Skin of body (tissue), 3 donors: ENCODE measurements at places on chromosomes 7 and 10. TPM values are rescaled to one million over a fixed set of nuclear protein-coding genes. Genes with fewer than 3 reads are reported as not detected.
A peak's percentile ranks its signal among the peaks of the same experiment; 100 is the strongest.

GRCh38 chr7:17912536-17913235 lies 27.6 kb downstream of the SNX13 start:
- no peak for DNase-seq

GRCh38 chr10:218798-219197 lies 83.5 kb downstream of the ZMYND11 start:
- DNase-seq, result peak; percentile 71

- peak; percentile 4 for DNase-seq
These were observed 312.0 kb upstream of the FZD1 start for GRCh38 chr7:90951986-90952954.

The FAM131B gene
- 0.59 TPM for total RNA-seq

DNA sequence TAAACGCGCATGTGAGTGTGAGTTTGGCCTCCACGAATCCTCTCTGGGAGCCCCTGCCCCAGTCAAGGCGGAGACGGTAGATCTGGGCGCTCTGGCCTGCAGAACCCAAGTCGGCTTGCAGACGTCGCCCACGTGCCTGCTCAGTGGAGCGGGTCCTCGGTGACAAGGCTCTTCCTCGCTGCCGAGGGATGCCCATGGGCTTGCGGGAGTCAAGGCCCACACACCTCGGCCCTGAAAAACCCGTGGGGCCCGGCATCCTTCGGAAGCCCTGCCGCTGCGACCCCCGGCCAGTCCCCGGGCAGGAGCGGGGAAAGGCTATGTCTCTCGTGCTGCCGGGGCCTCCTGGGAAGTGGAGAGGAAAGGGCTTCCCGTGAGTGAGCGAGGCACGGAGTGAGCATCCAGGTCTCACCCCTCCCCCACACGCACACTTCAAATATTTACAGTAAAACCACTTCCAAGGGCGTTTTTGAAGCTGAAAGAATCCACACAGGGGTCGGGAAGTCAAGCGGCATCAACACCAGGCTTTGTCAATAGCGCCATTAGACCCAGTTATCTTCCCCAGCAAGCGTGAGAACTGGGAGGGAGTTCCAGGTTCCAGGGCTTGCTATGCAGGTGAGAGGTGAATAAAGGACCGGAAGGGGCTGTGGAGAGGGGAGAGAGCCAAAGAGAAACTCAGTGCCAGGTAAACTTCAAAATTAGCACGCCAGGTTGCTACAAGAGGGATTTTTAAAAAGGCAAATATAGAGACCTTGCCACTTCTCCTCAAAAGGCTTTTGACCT lies 1.1 kb upstream of the MNX1 start:
- DNase-seq, result no peak

DNA sequence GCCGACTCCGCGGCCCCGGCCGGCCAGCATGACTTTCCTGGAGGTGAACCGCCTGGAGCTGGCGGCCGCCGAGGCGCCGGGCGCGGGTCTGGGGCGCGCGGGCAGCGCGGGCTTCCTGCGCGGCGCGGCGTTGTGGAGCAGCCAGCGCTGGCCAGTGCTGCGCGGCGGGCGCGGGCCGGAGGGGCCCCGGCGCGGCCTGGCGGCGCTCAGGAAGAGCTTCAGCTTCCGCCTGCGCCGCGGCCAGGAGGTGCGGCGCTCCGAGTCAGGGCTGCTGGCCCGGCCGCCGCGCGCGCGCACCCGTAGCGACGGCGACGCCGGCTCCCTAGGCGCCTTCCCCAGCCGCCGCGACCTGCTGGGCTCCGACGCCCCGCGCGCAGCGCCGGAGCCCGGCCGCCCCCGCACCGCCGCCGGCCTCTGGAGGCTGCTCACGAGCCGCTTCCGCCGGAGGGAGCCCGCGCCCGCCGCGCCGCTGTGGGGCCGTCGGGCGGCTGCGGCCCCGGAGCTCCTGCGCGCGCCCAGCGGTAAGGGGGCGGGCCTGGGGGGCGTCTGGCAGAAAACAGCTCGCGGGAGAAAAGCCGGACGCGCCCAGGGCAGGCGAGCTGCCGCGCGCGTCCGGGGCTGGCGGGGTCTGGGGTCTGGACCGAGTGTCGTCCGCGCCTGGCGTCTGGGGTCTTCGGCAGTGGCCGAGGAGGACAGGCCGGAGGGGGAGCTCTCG lies 29.0 kb downstream of the AGAP3 start:
- no peak for DNase-seq

DNA sequence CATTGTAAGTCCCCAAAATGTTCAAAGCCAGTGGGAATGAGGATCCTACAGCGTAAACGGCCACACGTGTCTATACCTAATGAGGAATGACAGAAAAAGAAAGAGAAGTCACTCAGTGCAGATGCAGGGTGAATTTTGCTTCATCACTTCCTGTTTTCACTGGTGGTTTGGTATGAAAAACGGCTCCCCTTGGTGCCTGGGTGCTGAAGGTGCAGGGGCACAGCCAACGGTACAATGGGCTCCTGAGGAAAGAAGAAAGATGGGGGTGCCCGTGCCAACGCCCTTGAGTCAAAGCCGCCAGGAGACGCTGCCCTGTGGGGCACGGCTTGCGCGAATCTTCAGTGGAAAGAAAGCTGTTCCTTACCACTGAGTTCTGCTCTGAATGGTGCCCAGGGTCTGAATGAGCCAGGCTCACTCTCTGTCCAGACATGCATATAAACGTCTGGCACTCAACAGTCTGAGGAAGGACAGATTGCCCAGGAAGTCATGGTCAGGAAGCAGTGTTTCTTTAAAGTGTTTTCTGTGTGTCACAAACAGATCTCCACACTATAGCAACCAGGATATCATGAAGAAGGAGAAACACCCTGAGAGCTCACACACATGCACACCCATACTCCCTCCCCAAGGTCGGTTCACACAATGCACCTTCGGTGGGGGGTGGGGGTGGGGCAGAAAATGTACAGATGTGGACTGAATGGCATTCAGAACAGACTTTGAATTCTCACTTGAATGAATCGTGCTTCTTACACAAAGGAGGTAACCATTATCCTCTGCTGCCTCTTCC lies 105.8 kb downstream of the ELMO1 start:
- DNase-seq, result no peak
